CD4-positive, CD25-positive, alpha-beta regulatory T cell (primary cell): ENCODE measurements at places on chromosomes 1 and 21. TPM values are rescaled to one million over a fixed set of nuclear protein-coding genes. Genes with fewer than 3 reads are reported as not detected.

GRCh38 chr21:15895142-15896106 is 165.6 kb downstream of the USP25 start:
- no peaks in the 10 kb centered on the region for H3K4me1 ChIP-seq
- no peak overlapping the region for H3K27ac ChIP-seq

DNA sequence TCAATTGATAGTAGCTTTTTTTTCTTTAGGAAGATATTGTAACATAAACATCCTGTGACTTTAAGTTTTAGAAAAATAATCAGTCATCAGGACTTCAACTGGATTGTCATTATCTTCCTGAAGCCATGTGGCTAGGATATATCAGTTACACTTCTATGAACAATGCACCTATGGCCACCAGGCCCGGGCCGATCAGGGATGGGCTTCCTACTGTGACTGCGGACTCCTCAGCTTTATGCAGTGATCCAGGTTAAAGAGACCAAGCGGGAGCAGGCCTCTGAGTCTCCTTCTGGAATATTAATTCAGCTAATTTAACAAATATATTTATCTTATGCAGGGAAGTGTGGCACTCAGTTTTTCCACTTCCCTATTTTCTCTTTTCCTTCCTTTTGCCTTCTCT is 200.6 kb downstream of the ADGRL2 start:
- H3K27ac ChIP-seq = no peak overlapping the region
- no peaks in the 10 kb centered on the region for H3K27me3 ChIP-seq
- no peak overlapping the region for H3K4me3 ChIP-seq
- no peaks in the 10 kb centered on the region for H3K4me1 ChIP-seq

CITED4 gene
- total RNA-seq = 14.8 TPM

IVL gene
- total RNA-seq = not detected

- H3K4me1 ChIP-seq = no peaks in the 10 kb centered on the region
- no peak overlapping the region for H3K27ac ChIP-seq
- no peaks in the 10 kb centered on the region for H3K27me3 ChIP-seq
- no peak overlapping the region for H3K4me3 ChIP-seq
- H3K36me3 ChIP-seq = no peaks in the 10 kb centered on the region
Observed at GRCh38 chr1:201527879-201528278, 11.0 kb upstream of the NAV1 start.

CFAP126 gene
- total RNA-seq = not detected

ANGPTL3 gene
- total RNA-seq = not detected

DNA sequence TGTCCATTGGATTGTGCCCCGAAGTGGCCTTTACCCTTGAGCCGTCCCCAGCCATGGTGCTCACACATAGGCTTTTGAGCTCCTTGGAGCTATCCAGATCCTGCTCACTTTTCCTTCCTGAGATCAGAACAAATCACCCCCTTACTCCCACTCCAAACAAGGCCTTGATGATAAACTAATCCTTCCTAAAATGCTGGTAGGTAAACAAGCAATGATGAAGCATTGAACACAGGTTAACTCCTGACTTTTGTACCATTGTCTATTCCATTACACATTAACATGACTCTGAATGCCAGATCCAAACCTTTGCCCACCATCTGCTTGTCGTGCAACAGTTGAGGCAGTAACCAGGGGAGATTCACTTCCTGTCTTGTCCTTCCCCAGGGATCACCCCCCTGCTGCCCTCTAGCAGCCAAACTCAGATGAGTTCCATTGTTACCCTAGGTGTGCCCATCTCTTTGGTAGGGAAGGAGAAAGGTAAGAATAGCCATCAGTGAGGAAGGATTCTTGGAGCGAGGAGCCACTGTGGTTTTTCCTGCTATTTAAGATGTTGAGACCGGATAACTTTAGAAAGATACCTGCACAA is 79.5 kb upstream of the DNAJC6 start:
- no peak overlapping the region for H3K4me3 ChIP-seq
- no peak overlapping the region for H3K27ac ChIP-seq
- no peaks in the 10 kb centered on the region for H3K4me1 ChIP-seq
